Muscle of leg (tissue), 16 donors: ENCODE measurements at places on chromosomes 5 and 9.

DNA sequence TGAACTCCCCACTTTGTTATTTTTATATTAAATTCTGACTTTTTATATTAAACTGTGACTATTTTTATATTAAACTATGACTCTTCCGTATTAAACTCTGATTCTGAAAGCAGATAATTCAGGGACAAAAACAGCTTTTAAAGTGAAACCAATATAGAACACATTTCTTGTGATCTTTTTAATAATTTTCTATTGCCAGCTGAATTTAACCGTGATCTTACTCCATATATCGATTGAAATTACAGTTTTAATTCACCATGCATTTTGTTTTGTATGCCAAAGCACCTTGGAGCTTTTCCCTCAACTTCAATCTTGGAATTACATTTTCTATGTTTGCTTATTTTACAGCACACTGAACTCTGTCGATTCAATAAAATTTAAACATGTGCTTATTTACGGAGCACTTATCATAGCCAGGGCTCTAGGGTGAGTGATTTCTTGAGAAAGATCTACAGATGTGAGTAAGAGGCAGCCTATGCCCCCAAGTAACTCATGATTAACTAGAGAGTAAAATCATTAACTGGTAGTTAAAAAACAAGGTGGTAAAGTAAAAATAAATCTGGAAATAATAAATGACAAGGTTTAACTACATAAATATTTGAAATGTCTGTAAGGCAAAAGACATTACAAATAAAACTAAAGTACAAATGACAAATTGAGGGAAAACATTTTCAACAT, 72.9 kb upstream of the ALDH1B1 start:
- no peak for DNase-seq

- DNase-seq = no peak
These were observed 1072.6 kb upstream of the NUDT12 start for GRCh38 chr5:104635227-104635626.

DNA sequence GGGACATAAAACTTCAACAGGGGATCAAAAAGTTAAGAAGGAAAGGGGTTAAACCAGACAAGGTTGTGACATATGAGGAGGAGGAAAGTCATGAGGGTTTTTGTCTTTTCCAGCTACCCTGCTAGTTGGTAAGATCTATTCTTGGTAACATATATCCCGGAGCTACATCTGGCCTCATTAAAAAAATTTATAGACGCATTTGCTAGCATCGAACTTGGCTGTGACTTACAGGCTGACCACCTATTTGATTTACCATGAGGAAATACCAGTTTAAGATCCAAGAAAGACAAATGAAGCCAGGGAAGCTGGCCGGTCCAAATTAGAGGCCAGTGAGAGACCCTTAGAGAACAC, 87.6 kb upstream of the NIPAL4 start:
- no peak for DNase-seq

DNA sequence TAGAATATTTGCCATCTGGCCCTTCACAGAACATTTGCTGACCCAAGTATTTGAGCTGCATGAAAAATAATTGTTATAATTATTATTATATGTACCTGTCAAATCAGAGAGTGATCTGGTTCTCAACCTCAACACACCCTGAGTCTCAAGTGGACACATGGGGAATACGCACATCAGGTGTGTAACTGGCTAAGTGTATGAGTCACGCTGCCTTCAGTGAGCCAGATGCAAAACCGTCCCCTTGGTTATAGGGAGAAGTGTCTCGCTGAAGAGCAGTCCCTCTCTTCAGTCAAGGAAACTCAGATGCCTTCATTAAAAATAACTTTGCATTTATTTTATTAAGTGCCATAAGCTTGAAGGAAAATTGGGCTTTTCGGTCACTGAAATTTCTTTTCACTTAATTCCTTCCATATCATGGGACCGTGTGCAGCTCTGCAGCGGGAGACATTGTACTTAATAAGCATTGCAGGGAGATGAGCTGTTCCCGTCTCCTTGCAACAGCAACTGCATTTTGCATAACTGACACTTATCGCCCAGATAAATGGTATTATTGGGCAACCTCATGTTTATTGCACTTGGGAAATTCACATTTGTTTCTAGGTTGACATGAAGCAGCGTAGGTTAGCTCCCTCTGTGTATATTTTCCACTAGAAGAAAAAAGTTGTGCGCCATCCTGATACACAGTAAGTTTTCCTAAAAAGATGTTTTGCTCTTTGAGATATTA, 512.3 kb upstream of the DAP start:
- no peak for DNase-seq

GRCh38 chr5:11527652-11528349, 376.4 kb downstream of the CTNND2 start:
- no peak for DNase-seq

DNA sequence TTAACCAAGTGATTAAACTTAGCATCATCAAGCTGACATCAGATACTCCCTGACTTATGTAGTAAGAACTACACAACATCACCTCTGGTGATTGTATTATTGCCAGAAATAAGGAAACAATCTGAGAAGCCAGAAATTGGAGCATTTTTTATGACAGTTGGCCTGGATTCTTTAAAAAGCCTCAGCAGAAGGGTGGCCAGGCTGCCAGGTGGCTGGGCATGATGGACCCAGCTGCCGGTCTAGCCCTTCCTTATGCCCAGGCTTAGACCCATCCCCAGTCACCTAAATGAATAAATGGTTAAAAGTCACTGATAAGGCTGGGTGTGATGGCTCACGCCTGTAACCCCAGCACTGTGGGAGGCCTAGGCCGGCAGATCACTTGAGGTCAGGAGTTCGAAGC, 12.8 kb downstream of the OR1K1 start:
- DNase-seq = no peak

GRCh38 chr9:121133104-121133816, 58.5 kb downstream of the CNTRL start:
- no peak for DNase-seq

DNA sequence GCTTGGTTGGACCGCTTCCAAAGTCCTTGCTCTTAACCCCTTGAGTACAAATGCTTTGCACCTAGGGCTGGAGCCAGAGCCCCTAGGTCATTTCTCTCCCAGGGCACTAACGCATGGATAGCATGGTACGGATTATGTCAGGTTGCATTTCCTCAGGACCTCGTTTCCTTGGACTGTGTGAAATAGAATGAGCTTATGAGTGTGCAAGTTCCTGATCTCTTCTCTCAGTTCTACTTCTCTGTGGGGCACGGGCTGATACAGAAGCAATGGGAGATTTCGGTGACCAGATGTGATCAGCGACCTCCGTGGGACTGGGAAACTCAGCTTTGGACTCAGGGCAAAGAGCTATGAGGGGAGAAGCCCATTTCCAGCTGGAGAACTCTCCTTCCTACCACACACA, 14.2 kb downstream of the SPARC start:
- peak; percentile 21 for DNase-seq

GRCh38 chr9:68548241-68548640, 7.6 kb upstream of the TMEM252 start:
- DNase-seq = no peak

DNA sequence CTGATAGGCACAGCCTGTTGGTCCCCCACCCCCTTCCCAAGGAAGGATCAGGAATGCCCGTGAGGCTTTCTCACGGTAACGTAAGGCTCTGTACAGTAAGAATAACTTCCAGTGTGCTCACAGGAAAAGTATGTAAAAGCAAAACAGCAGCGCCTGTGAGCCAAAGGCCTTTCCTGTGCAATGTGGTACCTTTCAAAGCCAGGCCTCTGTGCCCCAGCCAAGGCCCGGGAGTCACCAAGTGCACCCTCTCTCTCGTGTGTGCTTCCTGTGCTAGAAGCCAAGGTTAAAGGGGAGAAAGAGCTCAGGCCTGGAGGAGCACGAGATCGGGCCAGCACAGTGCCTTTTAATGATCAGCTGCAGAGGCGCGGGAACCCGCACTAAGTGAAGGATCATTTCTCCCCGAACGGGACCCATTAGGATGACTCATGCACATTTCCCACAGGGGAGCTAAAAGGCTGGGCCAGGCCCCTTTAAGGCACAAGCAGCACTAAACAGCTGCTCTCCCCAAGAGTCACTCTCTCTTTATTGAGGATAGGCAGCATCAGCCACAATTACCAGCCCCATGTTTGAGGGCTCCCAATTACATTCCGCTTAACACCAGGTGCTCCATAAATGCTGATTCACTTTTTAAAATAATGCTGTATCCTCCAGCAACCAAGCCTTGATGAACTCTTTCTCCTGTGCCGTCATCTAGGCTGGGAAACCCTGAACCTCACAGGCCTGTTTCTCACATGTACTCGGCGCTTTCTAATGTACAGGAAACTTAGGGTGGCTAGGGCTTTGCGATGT, 42.8 kb downstream of the SHB start:
- peak; percentile 88 for DNase-seq
